ENCODE measurements at places on chromosomes 6 and 20. TPM values are rescaled to one million over a fixed set of nuclear protein-coding genes. Genes with fewer than 3 reads are reported as not detected.

PNLDC1 gene
- polyA plus RNA-seq = 0.17 TPM

DNA sequence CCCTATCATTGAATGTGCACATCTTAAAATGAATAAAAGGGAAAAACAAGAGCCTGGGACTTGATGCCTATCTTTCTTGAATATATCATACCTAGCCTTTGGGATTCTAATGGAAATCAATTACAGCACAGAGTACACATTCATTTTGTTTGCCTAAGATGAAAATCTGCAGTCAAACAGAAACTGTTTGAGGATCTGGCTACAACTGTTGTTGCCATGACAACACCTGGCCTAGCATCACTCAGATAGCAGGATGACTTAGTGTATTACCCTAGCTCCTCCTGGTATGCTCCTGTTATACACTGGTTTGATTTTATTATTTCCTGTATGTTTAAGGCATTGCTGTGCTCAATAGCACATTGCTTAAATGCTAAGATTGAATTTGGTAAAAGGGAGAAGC is 71.5 kb upstream of the LAMP5 start:
- DNase-seq = no peak

GRCh38 chr6:27562027-27562410 is 89.1 kb upstream of the ZNF184 start:
- DNase-seq = no peak

GRCh38 chr6:149852180-149852579 is 12.0 kb downstream of the LRP11 start:
- DNase-seq = no peak

DNA sequence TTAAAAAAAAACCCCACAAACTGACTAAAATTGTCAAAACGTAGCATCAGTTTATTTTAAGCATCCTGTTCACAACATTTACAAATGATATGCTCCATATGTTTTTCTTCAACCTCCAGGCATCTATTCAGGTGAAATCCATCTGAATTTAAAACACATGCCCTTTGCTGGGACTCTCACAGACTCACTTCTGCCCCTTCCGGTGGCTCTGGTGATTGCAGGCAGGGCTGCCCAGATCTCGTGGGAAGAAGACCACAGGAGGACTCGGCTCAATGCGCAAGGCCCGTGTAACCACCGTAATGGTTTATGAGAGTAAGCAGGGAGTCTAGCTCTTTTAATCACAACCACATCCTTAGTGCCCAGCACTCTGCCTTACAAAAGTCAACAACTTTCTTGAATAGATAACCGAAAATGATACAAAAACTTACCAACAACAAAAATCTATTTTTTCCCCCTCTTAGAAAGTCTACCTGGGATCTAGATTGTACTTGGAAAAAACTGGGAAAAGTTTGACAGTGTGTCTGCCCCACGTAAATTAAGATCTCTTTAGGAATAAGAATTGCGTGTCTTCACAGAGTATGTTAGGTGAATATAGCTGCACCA is 139.1 kb downstream of the KIF16B start:
- DNase-seq = peak; percentile 8

- no peak for DNase-seq
These were observed 161.7 kb downstream of the PAK5 start for GRCh38 chr20:9677100-9677623.

- DNase-seq = peak; percentile 42
These were observed 96.0 kb downstream of the INSM1 start for GRCh38 chr20:20463933-20464374.

DNA sequence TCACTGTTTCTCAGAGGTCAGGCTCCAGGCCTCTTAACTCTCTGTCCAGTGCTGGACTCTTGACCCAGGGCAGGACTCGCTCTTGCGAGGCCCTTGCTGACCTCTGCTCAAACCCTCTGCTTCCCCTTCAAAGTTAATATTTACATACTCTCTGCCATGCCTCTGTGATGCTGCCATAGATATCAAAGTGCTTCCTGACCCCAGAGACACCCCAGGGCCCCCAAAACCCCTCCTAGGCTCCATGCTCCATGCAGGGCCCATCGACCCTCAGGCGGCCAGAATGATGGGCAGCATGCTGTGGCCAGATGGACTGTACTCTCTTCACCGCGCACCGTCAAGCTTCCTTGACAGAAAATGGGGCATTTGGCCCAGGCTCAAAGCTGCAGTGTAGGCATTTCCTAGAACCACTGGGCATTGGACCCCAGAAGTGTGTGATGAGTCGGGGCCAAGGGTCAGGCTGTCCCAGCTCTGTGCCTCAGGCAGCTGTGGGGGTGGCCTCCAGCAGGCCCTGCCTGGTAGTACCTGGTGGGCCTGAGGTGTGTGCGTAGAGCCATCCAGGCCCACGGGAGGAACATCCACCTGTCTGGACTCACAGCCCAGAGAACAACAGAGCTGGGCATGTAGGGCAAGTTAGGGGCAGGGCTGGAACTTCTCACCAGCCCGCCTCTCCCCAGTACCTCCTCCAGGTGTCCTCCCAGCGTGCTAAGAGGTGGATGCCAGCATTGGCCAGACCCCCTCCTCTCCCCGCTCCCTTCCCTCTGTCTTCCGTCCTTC is 142.8 kb downstream of the VEGFA start:
- no peak for DNase-seq

GRCh38 chr20:51597389-51598231 is 55.1 kb upstream of the NFATC2 start:
- DNase-seq = no peak

- no peak for DNase-seq
These were observed 17.4 kb downstream of the LY86 start for GRCh38 chr6:6605873-6606272.

- DNase-seq = no peak
These were observed 54.3 kb downstream of the NUS1 start for GRCh38 chr6:117729613-117730012.

BCKDHB gene
- 12.5 TPM for polyA plus RNA-seq

Measured in muscle of arm (tissue), 14 donors.